ENCODE measurements at places on chromosomes 4 and X.

DNA sequence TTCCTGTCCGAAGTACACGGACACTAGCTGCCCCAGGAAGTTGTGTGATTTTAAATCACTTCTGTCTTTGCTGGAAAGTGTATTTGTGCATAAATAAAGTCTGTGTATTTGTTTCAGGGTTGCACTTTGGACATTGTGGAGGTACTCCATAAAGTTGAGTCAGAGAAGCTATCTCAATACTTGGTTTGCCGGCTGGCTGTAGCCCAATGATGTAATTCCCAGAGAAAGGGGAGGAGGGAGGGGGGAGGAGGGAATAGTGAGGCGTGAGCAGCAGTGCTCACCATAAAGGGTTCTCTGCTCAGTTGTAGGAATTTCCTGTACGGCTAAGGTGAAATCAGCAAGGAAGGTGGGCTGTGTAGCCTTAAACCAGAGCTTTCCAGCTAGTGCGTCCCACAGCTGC is 7.5 kb downstream of the APEX2 start:
- no peak for DNase-seq

DNA sequence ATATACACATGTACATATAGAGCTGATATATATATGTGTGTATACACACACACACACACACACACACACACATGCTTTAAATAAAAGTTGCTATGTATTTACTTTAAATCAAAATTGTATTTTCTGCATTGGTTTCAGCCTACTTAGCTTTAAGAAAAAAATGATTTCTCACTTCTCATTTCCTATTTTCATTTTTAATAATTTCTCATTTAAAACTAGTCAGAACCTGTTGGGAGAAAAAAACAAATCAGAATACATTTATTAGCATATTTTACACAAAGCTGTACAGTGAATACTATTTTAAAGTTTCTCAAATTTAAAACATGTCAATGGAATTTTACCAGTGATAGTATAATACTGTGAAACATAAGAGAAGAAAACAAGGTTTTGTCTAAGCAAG is 681.8 kb downstream of the CENPC start:
- no peak for DNase-seq

GRCh38 chrX:47169726-47170515 is 23.7 kb upstream of the UBA1 start:
- DNase-seq, result no peak

GRCh38 chr4:41725254-41725653 is 23.3 kb downstream of the PHOX2B start:
- DNase-seq, result no peak
